ENCODE measurements at places on chromosomes 1 and 21.

GRCh38 chr1:38120552-38121230 is 74.1 kb upstream of the POU3F1 start:
- no peak overlapping the region for H3K27ac ChIP-seq
- H3K27me3 ChIP-seq, result no peaks in the 10 kb centered on the region
- DNase-seq, result no peak
- H3K4me3 ChIP-seq, result no peak overlapping the region
- H3K4me1 ChIP-seq, result no peaks in the 10 kb centered on the region
- no peaks in the 10 kb centered on the region for H3K36me3 ChIP-seq

DNA sequence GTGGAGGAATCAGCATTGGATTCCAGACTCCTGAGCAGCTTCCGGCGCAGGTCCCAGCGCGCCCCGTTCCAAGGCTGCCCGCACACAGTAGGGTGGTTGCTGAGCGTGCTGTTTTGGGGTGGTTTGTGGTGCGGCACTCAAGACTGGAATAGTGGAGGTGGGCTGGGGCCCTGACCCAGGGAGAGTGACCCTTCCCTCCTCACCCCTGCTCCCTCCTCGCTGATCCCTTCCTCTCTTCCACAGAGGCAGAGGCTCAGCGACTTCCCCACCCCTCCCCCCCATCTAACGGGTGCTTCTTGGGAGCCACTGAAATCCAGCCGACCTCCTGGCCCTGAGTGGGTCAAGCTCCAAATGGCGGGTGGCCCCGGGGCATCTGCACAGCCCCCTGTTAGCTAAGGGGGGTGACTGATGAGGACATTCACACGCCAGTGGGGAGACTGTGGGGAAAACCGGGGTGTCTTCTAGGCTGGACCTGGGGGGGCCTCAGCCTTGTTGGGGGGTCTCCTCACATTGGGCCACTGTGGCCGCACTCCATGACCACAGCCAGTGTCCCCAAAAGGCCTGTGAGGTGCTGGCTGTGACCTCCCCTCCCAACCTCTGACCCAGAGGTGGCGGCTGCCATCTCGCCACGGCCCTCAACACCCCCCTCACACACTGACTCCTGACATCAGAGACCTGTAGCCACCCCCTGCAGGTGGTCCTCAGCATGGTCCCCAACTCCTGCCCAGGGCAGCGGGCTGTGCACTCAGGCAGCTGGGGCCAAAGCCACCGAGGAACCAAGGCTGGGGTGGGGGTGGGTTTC is 3.9 kb upstream of the HES4 start:
- no peaks in the 10 kb centered on the region for H3K36me3 ChIP-seq
- peaks cover 14% of the 10 kb centered on the region for H3K27me3 ChIP-seq
- DNase-seq, result no peak
- H3K4me3 ChIP-seq, result no peak overlapping the region
- peaks cover 7% of the 10 kb centered on the region for H3K4me1 ChIP-seq

DNA sequence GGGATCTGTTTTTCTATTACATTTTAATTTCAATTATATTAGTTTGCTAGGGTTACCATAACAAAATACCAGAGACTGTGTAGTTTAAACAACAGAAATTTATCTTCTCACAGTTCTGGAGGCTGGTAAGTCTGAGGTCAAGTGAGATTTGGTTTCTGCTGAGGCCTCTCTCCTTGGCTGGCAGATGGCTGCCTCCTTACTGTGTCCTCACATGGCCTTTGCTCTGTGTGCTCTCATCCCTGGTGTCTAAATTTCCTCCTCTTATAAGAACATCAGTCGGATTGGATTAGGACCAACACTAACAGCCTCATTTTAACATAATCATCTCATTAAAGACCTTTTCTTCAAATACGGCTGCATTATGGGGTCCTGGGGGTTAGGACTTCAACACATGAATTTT is 195.2 kb upstream of the CHODL start:
- DNase-seq, result no peak
- no peak overlapping the region for H3K4me3 ChIP-seq
- no peaks in the 10 kb centered on the region for H3K27me3 ChIP-seq
- no peaks in the 10 kb centered on the region for H3K36me3 ChIP-seq
- no peak overlapping the region for H3K27ac ChIP-seq

DNA sequence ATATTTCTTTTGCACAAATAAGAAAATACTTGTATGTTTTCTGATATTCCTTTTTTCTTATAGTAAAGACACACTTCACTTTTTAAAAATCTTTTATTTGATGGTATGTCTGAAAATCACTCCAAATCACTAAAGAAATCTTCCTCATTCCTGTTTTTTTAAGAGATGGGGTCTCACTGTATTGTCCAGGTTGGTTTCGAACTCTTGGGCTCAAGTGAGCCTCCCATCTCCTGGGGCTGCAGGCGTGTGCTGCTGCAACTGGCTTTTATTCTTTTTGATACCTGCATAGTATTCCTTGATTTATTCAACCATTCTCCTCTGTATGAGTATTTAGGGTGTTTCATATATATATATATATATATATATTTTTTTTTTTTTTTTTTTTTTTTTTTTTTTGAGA is 88.1 kb downstream of the OSBPL9 start:
- no peaks in the 10 kb centered on the region for H3K36me3 ChIP-seq
- no peak overlapping the region for H3K27ac ChIP-seq
- no peaks in the 10 kb centered on the region for H3K27me3 ChIP-seq
- H3K4me3 ChIP-seq, result no peak overlapping the region
- DNase-seq, result no peak
- H3K4me1 ChIP-seq, result no peaks in the 10 kb centered on the region

- H3K27me3 ChIP-seq, result no peaks in the 10 kb centered on the region
- peak overlapping the region; percentile 98 for H3K27ac ChIP-seq
- H3K4me1 ChIP-seq, result peaks cover 26% of the 10 kb centered on the region
- H3K4me3 ChIP-seq, result no peak overlapping the region
These were observed 30.5 kb upstream of the LRIG2 start for GRCh38 chr1:113042285-113043143.

DNA sequence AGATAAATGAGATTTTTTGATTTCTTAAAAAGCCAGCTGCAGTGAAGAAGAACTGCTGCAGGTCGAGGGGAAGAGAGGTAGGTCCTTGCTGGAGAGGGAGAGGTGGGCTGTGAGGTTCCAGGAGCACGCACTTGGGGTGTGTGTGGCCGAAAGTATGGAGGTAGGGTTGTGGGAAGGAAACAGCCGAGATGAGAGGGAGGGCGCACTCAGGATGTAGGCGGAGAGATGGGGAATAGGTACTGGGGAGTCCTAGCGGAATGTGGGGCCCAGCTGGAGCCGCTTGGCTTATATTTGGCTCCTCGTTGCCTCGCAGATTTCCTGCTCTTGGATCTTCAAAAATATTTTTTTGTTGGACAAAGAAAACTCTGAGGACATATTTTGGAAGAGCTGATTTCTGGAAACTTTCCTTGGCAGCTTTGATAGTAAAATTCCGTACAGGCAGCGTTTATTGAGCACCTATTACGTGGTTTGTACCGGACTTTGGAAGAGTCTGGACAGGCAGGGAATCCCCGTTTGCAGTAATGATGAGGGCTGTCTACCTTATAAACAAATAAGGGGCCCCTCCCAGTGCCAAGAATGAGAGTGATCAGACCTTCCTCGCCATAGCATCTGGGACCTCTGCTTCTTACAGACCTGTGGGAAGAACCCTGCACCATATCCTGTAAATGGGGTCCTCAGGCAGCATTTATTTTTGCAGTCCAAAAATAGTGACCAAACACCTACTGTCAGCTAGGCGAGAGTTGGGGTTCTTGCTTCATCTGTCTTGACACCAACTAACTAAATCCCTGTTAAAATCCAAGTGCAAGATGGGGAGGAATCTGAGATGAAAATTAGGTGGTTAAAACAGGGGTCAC is 1.5 kb downstream of the LRRC8D start:
- no peaks in the 10 kb centered on the region for H3K36me3 ChIP-seq
- DNase-seq, result no peak
- H3K27me3 ChIP-seq, result no peaks in the 10 kb centered on the region
- H3K4me3 ChIP-seq, result peak overlapping the region; percentile 77
- H3K4me1 ChIP-seq, result peaks cover 3% of the 10 kb centered on the region

GRCh38 chr1:170225781-170226530 is 80.2 kb downstream of the NTMT2 start:
- H3K27ac ChIP-seq, result no peak overlapping the region
- no peaks in the 10 kb centered on the region for H3K27me3 ChIP-seq
- H3K36me3 ChIP-seq, result no peaks in the 10 kb centered on the region
- no peak overlapping the region for H3K4me3 ChIP-seq
